ENCODE measurements at places on chromosomes 2 and 18.

GRCh38 chr2:74596584-74596983 lies 42.1 kb downstream of the DOK1 start:
- DNase-seq: no peak

DNA sequence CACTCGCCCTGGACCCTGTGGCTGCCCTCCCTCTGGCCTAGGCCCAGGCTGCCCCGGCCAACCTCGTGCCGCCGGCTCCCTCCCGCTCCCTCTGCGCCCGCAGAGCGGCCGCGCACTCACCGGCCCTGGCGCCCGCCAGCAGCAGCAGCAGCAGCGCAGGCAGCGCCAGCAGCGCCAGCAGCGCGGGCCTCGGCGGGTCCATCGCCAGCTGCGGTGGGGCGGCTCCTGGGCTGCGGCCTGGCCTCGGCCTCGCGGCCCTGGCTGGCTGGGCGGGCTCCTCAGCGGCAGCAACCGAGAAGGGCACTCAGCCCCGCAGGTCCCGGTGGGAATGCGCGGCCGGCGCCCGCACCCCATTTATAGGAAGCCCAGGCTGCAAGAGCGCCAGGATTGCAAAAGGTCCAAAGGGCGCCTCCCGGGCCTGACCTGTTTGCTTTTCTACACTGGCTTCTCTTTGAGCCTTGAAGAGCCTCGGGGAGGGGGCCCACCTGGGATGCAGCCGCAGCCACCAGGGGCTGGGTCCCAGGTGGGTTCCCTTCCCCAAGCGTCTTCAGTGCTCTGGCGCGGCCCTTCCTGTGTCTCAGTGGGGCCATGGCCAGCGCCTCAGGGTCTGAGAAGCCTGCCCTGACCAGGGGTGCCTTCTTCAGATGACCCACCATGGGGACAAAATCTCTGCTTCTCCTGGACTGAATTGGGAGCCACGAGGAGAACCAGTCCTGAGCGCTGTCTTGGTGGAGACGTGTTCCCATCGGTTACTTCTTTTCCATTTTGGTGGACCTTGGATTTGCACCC lies at the start of gene APOB:
Gene APOB, minus strand, starts transcription at position 330 of the 789 bp plus-strand sequence. Its CDS starts 128 bp downstream, at position 202.
- DNase-seq: no peak

GRCh38 chr2:23269747-23270146 lies 115.2 kb upstream of the KLHL29 start:
- DNase-seq: no peak

- no peak for DNase-seq
Observed at GRCh38 chr2:110805894-110806452, 73.6 kb downstream of the ACOXL start.

- no peak for DNase-seq
Observed at GRCh38 chr2:20994130-20994529, 49.7 kb downstream of the APOB start.

DNA sequence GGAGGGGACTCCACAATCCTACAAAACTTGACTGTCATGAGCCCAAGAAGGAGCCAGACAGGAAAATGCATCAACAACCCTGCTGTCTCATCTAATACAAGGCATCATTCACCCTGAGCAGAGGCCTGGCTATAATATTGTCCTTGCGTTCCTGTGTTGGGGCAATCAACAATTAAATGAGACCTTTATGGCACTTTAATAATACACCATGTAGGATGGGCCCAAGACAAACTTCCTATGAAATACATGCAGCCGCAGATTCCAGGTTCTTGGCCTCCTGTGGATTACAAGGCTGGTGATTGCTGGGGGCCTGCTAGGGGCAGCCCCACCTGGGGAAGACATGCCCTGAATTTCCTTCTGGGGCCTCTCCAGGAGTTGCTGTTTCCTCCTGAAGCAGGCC lies 82.8 kb upstream of the PPP1CB start:
- no peak for DNase-seq

Data from GM12891 (cell line).